ENCODE measurements at places on chromosomes 11 and 22.

DNA sequence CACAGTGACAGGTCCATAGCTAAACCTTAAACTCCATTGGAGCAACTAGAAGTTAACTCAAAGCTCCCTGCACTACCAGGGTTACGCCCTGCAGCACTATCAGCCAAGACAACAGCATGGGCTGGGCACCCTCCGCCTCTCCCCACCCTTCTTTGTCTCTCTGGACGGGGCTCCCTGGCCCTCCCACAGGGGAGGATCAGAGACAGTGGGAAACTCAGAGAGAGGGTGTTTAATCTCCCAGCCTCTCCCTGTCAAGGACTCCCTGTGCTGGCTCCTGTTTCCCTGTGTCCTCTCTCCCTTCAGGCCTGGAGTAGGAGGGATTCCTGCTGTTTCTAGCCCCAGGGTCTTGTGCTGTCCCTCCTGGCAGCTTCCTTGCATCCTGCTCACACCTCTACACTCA is 56.9 kb upstream of the CSNK2A3 start:
- H3K36me3 ChIP-seq, result no peaks in the 10 kb centered on the region
- no peaks in the 10 kb centered on the region for H3K4me1 ChIP-seq
- no peaks in the 10 kb centered on the region for H3K27me3 ChIP-seq
- DNase-seq, result no peak
- no peak overlapping the region for H3K4me3 ChIP-seq

DNA sequence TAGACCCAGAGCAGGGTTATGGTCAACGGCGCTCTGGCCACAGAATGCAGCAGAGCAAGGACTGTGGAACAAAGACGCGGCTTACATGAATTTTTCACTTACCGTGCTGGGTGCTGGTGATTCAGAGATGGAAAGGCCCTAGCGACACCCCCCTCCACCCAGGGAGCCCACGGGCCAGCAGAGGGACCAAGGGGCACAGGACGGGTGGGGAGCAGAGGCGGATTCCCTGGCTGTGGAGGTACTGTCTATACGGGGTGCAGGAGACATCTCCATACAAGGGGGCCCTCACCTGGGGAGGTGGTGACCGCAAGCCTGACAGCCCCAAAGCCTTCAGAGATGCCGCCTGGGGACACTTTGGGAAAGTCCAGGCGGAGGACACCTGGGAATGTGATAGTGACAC is 1.1 kb upstream of the SEPTIN5 start:
- peaks cover 12% of the 10 kb centered on the region for H3K4me1 ChIP-seq
- no peak for DNase-seq
- H3K36me3 ChIP-seq, result no peaks in the 10 kb centered on the region
- H3K4me3 ChIP-seq, result no peak overlapping the region
- H3K27me3 ChIP-seq, result peaks cover 25% of the 10 kb centered on the region

DNA sequence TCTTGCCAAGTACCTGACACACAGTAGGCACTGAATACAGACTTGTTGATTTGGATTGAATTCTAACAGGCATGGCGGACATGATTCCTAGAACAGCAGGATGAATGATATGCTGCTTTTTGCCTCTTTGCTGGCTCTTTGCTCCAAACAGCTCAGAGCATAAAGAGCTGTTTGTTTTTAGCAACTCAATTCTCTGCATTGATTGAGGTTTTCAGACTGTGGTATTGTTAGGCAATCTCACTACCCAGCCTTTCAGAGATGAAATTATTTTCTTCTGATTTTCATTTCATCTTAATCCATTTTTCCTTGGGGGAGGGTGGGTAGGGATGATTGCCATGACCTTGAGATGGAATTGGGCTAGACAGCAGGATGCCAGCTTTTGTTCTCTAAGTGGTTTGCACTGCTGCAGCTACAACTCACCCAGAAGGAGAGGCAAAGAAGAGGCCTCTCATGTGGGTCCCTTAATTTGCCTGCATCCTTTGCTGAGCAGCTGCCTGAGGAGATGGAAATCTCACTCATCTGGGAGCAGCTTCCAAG is 20.5 kb downstream of the COA4 start:
- H3K27ac ChIP-seq, result no peak overlapping the region
- DNase-seq, result no peak
- H3K4me1 ChIP-seq, result no peaks in the 10 kb centered on the region
- peaks cover 7% of the 10 kb centered on the region for H3K36me3 ChIP-seq
- no peaks in the 10 kb centered on the region for H3K27me3 ChIP-seq
- H3K4me3 ChIP-seq, result no peak overlapping the region

- H3K4me1 ChIP-seq, result no peaks in the 10 kb centered on the region
- peaks cover 11% of the 10 kb centered on the region for H3K36me3 ChIP-seq
- no peak overlapping the region for H3K4me3 ChIP-seq
- no peak for DNase-seq
- no peaks in the 10 kb centered on the region for H3K27me3 ChIP-seq
Measured at GRCh38 chr22:40782521-40782920, 36.6 kb downstream of the SLC25A17 start.

DNA sequence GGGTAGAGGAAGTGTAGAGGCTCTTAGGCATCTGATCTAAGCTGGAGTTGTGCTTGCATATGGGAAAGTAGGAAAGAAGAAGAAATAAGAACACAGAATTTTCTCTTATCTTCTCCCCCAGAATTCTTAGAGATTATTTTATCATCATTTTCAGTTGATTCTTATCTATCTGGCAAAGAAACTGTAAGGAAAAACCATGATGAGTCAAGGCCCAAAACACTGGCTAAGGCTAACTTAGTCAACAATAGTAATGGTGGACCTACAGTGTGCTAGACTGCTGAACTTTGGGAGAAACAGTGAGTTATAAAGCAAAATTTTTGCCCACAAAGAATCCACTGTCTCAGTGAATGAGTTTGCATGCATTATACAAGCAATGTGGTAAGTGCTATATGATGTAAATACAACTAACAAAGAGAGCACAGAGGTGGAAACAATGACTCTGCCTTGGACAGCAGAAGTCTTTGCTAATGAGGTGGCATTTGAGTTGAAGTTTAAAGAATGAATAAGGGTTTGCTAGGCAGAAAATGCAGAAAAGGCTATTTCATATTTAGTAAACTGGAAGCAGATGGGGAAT is 344.5 kb upstream of the PLET1 start:
- H3K4me1 ChIP-seq, result no peaks in the 10 kb centered on the region
- no peaks in the 10 kb centered on the region for H3K36me3 ChIP-seq
- DNase-seq, result no peak
- H3K27ac ChIP-seq, result no peak overlapping the region

DNA sequence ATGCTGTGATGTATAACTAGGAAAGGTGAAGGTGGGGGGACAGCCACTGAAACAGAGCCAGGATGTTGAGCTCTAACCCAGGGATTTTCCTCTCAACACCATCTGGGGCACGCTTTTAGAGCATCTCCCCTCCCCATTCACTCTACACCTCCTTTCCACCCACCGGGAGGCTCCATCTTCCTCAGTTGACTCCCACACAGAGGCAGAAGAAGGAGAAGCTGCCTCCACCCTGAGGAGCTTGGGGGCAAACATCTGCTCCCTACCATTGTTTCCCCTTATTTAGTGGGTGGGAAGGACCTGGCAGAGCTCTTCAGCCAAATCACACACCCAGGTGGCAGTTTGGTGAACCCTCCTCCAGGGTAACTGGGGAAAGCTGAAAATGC is 50.0 kb upstream of the ADA2 start:
- no peak overlapping the region for H3K27ac ChIP-seq
- no peak for DNase-seq
- H3K4me3 ChIP-seq, result no peak overlapping the region

DNA sequence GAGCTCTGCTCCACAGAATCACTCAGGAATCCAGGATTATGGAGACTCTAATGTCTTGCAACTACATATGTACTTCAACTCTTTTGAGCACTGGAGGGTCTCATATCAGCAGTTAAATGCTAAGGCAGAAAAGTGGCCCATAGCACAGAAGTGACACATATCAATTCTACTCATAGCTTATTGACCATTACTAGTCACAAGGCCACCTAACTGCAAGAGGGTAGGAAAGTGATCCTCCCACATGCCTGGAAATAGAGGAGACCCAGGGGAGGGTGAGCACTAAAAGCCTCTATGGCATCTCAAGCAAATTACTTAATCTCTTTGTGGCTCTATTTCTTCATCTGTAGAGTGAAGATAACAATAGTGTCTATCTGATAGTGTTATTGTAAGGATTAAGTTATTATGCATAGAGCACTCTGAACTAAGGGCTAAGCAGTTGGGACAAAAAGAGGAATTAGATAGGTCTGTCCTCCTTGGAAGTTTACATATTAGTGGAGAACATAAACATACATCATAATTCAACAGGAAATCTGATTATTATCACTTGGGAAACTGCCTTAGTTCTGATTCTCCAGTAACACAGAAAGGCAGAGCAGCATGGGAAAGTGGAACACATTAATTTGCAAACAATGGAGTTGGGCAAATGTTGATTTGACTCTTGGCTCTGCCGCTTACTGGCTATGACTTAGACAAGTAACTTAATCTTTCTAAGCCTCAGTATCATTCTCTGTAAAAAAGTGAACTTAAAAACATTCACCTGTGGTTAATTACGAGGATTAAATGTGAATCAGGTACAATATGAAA is 25.1 kb upstream of the USP47 start:
- no peaks in the 10 kb centered on the region for H3K4me1 ChIP-seq
- no peak overlapping the region for H3K4me3 ChIP-seq
- no peak overlapping the region for H3K27ac ChIP-seq
- DNase-seq, result no peak
- no peaks in the 10 kb centered on the region for H3K36me3 ChIP-seq

GRCh38 chr11:122214080-122214479 is 98.1 kb upstream of the BLID start:
- no peaks in the 10 kb centered on the region for H3K27me3 ChIP-seq
- no peaks in the 10 kb centered on the region for H3K4me1 ChIP-seq
- DNase-seq, result no peak

- H3K4me1 ChIP-seq, result no peaks in the 10 kb centered on the region
- DNase-seq, result no peak
- H3K27ac ChIP-seq, result no peak overlapping the region
- H3K36me3 ChIP-seq, result no peaks in the 10 kb centered on the region
Measured at GRCh38 chr11:120399307-120399706, 63.1 kb downstream of the ARHGEF12 start.

DNA sequence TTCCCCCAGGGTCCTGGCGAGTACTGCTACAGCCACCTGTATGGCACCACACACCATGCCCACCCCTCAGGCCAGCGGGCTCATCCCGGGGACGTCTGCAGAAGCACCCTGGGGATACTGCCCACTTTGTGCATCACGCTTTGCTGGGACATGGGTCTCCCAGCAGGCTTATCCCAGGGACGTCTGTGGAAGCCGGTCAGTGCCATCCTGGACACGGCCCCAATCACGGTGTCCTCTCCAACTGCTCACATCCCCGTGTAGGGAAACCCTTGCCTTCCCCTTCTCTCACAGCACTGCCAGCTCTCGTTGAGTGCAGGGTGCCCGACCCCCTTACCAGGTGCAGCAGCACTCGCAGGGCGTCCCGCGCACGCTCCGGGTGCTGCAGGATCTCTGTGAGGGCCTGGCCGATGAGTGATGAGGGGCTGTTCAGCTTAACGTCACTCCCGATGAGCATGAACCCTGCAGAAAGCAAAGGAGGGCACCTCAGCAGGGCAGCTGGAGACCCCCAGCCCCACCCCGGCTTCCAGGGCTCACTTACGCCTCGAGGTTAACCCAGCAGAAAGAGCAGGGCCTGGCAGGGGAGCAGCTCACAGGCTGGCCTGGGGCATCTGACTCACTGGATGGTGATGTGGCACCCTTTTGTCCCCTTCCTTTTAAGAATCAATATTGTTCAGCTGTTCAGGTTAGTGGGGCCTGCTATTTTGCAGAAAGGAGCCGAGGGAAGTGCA is 76.9 kb upstream of the PITPNB start:
- no peaks in the 10 kb centered on the region for H3K27me3 ChIP-seq
- H3K36me3 ChIP-seq, result no peaks in the 10 kb centered on the region
- no peaks in the 10 kb centered on the region for H3K4me1 ChIP-seq
- H3K27ac ChIP-seq, result no peak overlapping the region
- no peak overlapping the region for H3K4me3 ChIP-seq

DNA sequence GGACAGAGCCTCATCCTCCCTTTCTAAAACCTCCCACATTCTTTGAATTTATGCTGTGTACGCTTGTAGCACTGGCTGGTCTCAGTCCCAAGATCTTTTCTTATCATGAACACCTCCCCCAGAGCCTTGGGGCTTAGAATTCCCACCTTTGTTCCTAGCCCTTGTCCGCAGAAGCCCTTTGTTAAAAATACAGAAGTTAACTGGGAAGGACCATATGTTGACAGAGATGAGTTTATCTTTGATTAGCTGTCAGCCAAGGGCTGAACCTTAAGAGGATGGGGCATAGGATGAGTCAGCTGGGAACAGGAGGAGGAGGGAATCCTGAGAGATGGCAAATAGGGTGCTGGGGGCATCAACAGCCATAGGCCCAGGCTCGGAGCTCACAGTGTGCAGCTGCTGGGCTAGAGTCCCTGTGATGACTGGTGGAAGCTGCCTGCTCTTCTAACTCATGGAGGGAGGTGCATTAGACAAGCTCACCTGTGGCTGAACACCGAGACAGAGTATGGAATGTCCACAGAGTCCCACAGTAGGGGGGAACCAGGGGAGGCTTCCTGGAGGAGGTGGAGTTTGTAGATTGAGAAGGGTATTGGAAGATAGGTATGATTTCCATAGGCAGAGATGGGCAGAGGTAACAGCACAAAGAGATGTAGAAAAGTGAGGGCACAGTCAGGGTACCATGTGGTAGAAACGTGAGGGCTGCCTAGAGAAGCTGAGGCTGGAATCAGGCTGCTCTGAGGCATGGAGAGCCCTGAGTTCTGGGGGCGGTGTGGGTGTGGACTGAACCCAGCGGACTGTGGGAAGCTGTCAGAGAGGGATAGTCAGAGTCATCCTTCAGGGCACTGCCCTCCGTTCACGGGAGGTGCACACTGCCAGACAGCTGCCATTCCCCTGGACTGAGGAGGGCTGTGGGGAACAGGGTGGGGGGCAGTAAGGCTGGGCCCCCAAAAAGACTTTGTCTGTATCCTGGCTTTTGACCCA is 9.9 kb downstream of the MICAL2 start:
- H3K27me3 ChIP-seq, result no peaks in the 10 kb centered on the region
- H3K4me3 ChIP-seq, result no peak overlapping the region
- H3K4me1 ChIP-seq, result peaks cover 31% of the 10 kb centered on the region
- H3K36me3 ChIP-seq, result no peaks in the 10 kb centered on the region
- DNase-seq, result no peak

DNA sequence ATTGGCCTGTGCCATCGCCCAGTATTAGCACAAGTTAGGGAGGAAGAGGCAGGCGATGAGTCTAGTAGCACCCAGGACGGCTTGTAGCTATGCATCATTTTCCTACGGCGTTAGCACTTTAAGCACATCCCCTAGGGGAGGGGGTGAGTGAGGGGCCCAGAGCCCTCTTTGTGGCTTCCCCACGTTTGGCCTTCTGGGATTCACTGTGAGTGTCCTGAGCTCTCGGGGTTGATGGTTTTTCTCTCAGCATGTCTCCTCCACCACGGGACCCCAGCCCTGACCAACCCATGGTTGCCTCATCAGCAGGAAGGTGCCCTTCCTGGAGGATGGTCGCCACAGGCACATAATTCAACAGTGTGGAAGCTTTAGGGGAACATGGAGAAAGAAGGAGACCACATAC is 4.3 kb downstream of the TMEM25 start:
- H3K27me3 ChIP-seq, result no peaks in the 10 kb centered on the region
- H3K36me3 ChIP-seq, result no peaks in the 10 kb centered on the region
- peaks cover 11% of the 10 kb centered on the region for H3K4me1 ChIP-seq
- no peak overlapping the region for H3K4me3 ChIP-seq
- H3K27ac ChIP-seq, result no peak overlapping the region

GRCh38 chr11:44427432-44427831 is 117.5 kb upstream of the ALX4 start:
- no peak for DNase-seq
- no peaks in the 10 kb centered on the region for H3K4me1 ChIP-seq
- H3K4me3 ChIP-seq, result no peak overlapping the region
- no peaks in the 10 kb centered on the region for H3K36me3 ChIP-seq
- no peaks in the 10 kb centered on the region for H3K27me3 ChIP-seq
- H3K27ac ChIP-seq, result no peak overlapping the region

- no peak overlapping the region for H3K4me3 ChIP-seq
- H3K27me3 ChIP-seq, result no peaks in the 10 kb centered on the region
- DNase-seq, result no peak
- H3K27ac ChIP-seq, result no peak overlapping the region
Measured at GRCh38 chr11:34254011-34254410, 103.8 kb downstream of the ABTB2 start.
